Hippocampal formation (tissue), 2 donors: ENCODE measurements at places on chromosomes 2 and 18.

GRCh38 chr18:75167759-75168618 is 41.0 kb downstream of the PTGR3 start:
- DNase-seq, result peak; percentile 18

- no peak for DNase-seq
Observed at GRCh38 chr2:203469546-203469945, 65.6 kb downstream of the RAPH1 start.

DNA sequence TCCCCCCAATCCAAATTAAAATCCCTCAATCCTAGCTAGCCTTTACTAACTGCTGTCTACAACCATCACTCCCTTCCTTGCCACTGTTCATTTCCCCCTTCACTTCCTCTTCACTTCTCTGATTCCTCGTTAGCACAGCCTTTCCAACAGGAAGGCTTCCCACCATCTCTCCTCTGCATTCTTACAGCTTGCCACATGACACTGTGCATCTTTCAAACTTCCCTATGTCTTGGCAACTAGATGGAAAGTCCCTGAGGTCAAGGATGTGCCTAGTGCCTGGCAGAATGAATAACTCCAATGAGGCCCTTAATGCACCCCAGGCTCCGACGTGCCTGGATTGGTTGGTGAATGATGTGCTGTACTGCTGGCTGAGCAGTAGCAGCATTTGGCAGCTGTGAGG is 15.2 kb downstream of the SAP130 start:
- no peak for DNase-seq

DNA sequence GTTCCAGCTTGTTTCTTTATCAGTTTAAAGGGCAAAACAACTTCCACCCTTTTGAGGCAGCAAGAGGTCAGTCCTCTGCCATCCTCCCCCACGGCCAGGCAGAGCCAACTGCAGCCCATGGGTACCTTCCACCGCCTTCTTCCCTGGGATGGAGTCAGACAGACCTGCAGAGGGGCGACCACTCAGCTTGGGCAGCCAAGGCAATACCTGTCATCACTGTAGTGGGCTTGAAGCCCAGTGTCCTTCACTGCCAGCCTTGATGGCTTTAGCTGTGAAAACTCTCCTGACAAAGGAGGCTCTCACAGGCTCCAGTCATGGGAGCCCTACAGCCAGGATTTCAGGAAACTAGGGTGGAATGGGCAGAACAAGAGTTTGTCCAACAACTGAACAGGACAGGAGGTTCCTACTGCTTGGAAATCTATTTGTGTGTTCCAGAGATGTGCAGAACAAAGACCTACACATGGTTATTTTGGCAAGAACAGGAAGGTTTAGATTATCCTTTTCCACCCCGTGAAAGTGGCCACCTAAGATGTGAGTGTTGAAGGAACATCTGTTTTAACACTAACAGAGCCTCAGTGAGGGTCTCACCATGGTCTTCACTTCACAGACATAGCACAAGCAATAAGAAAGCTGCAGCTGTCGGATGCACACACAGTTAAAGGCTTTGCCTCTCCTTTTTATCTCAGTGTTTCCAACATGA is 93.9 kb upstream of the RMDN2 start:
- DNase-seq, result no peak

DNA sequence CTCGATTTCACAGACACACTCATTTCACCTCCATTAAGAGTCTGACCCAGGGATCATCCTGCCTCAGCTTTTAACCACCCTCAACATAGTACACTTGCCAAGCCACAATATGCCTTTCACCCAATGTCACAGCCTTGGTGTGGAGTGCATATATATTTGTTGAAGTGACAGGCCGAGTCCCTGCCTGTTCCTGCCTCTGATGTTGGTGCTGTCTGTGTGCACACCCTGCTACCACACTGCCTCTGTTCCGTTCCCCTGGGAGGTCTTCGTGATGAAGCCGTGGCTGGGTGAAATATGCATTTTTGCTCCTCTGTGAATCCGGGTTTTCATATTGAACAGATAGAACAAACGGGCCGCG is 90.3 kb downstream of the RNF144A start:
- no peak for DNase-seq

DNA sequence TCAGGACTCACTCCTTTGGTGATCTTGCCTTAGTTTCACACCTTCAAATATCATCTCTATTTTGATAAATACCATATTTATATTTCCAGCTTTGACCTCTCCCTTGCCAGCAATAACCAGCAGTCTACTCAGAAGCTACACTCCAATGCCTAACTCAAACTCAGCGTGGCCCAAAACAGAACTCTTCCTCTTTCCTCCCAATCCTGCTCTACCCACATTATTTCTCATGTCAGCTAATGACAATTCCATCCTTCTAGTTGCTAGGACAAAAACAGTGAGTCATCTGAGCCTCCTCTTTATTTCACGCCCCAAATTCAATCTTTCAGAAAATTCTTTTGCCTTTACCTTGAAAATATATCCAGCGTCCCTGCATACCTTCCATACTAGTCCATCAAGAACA is 23.5 kb downstream of the CYRIA start:
- DNase-seq, result no peak

GRCh38 chr18:934518-935133 is 30.0 kb downstream of the ADCYAP1 start:
- DNase-seq, result no peak

DNA sequence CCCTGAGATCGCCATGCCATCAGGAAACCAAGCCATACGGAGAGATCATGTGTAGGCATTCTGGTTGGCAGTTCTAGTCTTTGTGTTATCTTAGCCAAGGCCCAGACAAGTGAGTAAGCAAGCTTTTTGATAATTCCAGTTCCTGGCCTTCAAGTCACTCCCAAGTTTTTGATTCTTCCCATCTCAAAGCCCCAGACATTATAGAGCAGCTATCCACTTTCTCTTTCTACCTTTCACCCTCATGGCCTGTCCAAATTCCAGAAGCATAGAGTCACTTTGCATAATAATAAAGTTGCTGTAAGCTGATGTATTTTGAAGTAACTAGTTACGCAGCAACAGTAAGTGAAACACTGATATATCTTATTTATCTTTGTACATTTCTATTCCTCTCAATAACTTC is 26.8 kb upstream of the IL1RL1 start:
- no peak for DNase-seq

DNA sequence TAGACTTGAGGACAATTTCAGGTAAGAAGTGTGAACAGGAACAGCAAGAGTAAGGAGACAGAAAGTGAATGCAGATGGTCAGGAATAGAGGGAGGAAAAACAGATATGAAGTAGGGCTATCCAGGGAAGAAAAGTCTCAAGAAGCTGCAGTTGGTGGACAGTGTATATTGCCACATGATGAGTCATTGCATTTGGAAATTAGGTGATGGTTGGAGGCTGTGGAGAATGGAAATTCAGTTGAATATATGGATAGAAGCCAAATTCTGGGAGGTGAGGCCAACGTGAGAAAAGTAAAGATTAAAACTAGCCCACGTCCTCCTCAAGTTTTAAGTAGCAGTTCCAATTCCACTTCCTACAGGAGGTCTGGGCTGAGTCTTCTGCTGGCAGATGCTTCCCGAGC is 158.4 kb downstream of the UBE2E3 start:
- no peak for DNase-seq

- DNase-seq, result no peak
Observed at GRCh38 chr2:226124548-226125011, 675.0 kb downstream of the IRS1 start.

DNA sequence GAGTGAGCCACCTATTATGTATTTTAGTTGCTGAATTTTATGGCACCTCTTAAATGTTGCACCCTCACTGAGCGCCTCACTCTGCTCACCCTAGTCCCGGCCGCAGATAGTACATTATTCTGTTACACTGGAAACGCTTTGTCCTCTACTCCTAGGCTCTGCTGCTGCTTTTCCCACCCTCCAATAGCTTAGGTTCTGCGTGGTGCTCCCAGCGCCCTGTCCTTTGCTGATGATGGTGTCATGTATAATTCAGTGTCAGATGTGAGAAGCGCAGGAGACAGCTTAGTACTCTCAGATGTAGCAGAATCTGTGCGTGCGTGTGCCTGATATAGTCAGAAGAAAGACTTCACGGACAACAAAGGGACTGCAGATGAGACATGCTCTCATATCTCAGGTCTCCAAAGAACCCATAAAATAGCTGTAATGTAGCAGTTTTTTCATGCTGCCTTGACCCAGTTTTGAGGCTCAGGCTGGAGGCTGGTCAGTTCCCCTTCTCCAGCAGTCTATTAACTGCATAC is 1.4 kb upstream of the REEP1 start:
- no peak for DNase-seq

DNA sequence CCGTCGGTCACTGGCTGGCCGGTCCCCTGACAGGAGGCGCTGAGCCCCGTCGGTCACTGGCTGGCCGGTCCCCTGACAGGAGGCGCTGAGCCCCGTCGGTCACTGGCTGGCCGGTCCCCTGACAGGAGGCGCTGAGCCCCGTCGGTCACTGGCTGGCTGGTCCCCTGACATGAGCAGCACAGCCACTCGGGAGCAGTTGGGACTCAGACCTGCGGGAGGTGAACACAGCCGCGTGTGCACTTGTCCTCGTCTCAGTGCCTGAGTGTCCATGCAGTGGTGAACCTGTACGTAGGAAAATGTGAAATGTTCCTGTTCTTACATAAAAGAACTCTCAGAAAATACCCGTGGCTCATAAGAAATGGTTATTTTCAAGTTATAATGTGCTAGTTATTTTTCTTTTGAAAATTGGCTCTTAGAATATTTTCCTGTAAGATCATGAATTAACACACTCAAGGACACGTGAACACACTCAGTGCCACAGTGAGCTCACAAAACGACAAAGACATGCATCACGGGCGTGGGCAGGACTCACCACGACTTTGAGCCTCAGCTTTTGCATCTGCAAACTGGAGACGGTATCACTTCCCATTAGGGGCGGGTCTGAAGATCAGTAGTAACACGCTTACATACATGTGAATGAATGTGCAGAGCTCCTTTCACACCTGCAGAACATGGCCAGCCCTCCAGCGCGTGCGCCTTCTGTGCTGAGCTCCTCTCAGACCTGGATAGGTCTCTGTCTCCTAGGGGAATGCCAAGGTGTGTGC is 21.1 kb upstream of the NFATC1 start:
- DNase-seq, result no peak

GRCh38 chr18:32200766-32201165 is 10.9 kb downstream of the MEP1B start:
- DNase-seq, result no peak

DNA sequence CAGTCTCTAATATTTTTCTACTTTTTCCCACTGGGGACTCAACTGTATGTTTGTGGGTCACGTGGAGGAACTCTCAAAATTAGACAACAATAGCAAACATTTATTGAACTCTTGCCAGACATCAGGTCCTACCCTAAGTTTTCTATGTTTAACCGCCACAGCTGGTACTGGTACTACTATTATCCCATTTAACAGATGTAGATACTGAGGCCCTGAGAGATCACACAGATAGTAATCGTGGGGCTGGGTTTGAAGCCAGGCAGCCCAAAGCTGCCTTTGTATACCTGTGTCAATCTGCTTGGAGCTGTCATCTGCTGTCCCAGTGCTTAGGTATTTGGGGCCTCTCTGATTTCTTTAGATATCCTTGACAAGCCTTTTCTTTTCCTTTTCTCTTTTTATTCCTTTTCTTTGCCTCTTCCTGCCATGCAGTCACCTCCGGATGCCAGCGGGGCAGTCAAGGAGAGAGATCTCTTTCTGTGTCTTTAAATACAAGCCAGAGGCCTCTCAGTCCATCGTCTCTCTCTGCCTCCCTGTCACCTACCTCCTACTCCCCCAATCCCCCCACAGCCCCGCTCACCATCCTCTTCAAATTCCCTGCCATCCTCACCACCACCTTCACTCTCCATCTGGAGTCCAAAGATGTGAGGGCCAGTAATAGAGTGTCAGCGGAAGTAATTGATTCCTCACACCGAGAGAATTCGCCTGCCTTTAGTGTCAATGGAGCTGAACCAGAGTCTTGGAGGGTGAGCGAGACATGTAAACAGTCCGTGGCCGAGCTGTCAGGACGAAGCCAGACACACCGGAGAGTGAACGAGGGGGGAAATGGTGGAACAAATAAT is 23.4 kb downstream of the NRP2 start:
- no peak for DNase-seq

GRCh38 chr2:66334237-66335029 is 100.5 kb upstream of the MEIS1 start:
- no peak for DNase-seq

- DNase-seq, result no peak
Observed at GRCh38 chr2:152646264-152646663, 71.0 kb downstream of the PRPF40A start.

DNA sequence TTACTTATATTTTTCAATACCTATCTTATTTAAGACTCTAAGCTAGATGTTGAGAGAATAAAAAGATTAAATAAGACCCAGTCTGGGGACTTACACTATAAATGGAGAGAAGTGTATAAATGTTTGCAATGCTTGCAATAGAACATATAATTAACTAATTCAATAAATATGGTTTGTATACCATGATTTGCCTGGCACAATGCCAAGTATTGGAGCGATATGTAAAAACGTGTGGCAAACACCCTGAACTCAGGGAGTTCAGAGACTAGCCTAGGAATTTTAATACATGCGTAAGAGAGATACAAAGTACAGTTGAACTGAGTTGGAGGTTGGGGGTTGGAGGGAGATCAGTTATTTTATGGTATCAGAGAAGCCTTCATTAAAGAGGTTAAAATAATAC is 251.8 kb upstream of the DDX18 start:
- no peak for DNase-seq

GRCh38 chr18:63440881-63441280 is 18.6 kb upstream of the VPS4B start:
- DNase-seq, result no peak

GRCh38 chr2:100248971-100249370 is 73.3 kb downstream of the LONRF2 start:
- DNase-seq, result no peak

DNA sequence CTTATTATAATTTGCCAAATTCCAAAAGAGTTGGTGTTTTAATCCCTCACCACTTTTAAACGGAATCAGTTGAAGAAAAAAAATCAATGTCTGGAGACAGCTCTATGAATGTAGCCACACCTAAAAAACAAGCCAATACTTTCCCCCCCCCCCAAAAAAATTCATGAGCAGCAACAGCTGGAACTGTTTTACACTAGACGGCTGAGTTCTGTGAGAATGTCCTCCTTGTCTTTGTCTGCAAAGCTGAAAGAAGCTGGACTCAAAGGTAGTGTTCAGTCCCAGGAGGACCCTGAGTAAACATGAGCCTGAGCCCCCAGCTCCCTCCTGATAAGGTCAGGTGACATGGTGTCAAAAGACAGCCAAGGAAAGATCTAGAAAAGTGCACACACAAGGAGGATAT is 68.2 kb downstream of the ZNF521 start:
- no peak for DNase-seq

- DNase-seq, result no peak
Observed at GRCh38 chr2:222568865-222569264, 87.0 kb downstream of the FARSB start.

GRCh38 chr2:72148837-72149555 is 1.3 kb upstream of the CYP26B1 start:
- peak; percentile 28 for DNase-seq

DNA sequence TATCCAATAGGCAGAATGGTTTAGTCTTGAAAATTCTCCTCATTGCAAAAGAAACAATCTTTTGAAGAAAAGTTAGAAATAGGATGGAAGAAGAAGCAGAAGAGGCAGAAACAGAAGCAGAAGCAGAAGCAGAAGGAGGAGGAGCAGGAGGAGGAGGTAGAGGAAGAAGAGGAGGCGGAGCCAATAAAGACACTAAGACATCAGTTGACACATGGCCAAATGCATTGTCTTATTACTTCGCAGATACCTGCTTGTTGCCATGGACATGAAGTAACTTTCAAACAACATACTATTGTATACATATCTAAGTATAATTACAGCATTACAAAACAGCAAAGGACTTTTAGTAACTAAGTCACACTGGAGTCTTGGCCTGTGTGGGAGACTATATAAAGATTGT is 606.3 kb downstream of the METTL4 start:
- DNase-seq, result no peak

GRCh38 chr2:99624677-99625076 is 134.9 kb upstream of the REV1 start:
- DNase-seq, result no peak
